Left colon (tissue), 2 donors: ENCODE measurements at places on chromosomes 7 and 10. TPM values are rescaled to one million over a fixed set of nuclear protein-coding genes. Genes with fewer than 3 reads are reported as not detected.

GRCh38 chr10:78065611-78066010, 31.9 kb downstream of the RPS24 start:
- DNase-seq = no peak

DNA sequence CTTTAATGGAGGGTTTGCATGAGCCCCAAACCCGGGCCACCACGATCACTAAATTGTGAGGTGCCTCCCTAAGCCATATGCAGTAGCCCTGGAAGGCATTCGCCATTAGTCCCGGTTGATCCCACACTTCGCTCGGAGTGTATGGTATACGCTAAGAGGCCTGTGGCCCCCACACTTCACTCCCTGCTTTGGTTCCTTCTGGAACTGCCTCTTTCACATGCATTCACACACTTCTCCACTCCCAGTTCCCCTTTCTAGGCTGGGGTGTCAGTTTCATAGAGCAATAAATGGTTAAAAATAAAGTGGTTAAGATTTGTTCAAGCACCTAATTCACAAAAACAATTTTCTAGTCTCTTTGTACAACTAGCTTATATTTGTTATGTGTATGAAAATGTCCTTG, 212.1 kb upstream of the KCND2 start:
- DNase-seq = no peak

- DNase-seq = peak; percentile 82
Observed at GRCh38 chr7:74479066-74479781, 25.5 kb downstream of the GTF2IRD1 start.

The ADCYAP1R1 gene
- total RNA-seq = 0.31 TPM

GRCh38 chr10:43595739-43596298, 10.4 kb upstream of the ZNF485 start:
- no peak for DNase-seq

DNA sequence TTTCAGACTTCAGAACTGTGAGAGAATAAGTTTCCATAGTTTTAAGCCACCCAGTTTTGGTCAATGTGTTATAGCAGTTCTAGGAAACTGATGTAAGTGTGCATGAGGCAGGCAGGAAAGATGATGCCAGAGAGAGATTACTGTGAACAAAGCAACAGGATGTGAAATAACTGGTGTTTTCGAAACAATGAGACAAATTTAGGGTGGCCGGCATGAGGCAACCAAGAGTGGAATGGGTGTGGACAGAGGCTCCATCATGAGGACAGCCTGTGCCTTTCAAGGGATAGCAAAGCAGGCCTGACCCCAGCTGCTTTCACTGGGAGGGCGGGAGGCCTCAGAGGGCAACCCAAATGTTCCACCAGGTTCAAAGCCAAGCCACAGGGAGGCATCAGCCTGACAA, 67.3 kb upstream of the UCN3 start:
- DNase-seq = no peak

- no peak for DNase-seq
Observed at GRCh38 chr10:113020838-113021237, 70.8 kb downstream of the TCF7L2 start.

DNA sequence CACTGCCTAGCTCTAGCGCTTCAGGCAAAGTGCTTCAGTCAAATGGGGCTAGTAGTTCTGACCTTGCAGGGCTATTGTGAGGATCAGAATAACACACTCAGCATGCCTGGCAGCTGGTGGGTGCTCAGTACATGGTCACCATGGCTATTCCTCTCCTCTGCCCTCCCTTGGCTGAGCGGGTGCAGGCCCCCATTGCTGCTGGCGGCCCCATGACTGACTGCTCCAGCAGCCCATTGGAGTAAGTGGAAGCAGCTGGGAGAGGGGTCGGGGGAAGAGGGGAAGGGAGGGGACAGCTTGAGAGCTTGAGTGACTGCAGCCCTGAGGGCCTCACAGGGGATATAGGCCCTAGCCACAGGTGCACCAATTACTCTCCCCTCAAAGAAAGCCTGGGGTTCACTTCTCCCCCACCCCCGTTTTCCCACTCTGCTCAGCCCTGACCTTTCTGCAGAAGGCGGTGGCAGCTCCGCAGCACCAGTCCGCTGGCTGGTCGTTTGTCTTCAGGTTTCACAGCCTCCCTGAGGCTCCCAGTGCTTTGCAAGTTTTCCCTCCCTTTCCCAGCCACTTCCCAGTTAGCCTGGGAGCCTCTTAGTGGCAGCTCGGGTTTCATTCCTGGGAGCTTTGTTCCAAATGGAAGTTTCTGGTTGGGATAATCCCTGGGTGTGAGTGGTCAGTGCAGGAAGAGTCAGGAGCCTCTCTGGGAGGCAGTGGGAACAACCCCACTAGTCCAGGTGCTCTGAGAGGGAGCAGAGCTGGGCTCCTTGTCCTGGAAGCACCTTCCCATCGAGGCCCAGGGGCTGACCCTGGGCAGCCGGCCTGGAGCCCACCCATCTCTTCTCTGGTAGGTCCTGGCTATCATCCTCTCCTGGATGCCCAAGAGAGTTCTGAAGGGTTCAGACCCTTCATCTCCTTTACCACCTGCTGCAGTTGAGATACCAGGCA, 16.3 kb downstream of the FGF8 start:
- no peak for DNase-seq

DNA sequence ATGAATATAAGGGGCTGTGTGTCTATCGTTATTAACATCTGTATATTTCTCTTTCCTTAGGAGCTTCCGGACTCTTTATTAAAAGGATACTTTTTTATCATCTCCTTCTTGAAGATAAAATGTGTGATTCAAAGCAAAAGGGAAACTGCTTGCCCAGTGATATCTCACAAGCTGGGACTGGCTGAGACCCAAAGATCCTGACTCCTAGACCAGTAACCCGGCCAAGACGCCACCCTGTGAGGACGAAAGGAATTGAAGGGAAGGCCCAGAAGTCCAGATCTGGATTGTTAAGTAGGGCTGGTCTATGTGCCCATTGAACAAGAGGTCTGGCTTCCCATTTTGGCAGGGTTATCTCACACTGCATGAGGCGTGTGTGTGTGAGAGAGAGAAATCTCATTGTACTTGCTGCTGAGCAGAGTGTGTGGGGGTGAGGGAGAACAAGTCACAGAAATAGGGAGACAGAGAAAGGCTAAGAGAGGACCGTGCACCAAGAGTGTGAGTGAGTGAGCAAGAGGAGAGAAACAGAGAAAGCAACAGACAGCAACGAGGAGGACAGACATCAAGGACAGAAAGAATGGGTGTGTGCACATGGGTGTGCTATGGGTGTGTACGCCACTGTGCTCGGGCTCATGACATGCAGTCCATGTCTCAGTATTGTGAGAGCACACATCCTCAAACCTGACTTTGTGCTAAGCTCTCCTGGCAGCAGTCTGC, 75.4 kb downstream of the PLXNA4 start:
- DNase-seq = peak; percentile 20

- DNase-seq = no peak
Observed at GRCh38 chr10:18159557-18159956, 19.3 kb downstream of the CACNB2 start.

DNA sequence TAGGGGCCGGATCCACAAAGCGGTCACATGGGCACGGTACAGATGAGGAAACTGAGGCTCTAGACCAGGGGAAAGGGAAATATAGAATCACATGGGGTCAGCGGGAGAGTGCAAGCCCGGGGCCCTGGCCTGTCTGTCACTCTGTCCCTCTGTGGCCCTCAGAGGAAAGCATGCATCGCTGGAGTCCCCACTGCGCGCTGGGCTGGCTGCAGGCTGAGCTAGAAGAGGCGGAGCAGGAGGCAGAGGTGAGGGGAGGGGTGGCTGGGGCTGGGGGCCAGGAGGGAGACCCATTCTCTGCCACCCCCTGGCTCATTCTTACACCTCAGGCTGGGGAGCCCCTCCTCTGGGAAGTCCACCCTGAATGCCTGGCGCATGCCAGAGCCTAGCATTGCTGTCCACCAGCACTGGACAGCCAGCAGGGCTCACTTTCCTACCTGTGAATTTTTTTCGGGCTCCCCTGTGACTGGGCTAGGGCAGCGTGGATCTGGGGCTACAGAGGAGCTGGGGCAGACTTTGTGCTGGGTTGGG, 2.3 kb downstream of the VPS37D start:
- DNase-seq = no peak

DNA sequence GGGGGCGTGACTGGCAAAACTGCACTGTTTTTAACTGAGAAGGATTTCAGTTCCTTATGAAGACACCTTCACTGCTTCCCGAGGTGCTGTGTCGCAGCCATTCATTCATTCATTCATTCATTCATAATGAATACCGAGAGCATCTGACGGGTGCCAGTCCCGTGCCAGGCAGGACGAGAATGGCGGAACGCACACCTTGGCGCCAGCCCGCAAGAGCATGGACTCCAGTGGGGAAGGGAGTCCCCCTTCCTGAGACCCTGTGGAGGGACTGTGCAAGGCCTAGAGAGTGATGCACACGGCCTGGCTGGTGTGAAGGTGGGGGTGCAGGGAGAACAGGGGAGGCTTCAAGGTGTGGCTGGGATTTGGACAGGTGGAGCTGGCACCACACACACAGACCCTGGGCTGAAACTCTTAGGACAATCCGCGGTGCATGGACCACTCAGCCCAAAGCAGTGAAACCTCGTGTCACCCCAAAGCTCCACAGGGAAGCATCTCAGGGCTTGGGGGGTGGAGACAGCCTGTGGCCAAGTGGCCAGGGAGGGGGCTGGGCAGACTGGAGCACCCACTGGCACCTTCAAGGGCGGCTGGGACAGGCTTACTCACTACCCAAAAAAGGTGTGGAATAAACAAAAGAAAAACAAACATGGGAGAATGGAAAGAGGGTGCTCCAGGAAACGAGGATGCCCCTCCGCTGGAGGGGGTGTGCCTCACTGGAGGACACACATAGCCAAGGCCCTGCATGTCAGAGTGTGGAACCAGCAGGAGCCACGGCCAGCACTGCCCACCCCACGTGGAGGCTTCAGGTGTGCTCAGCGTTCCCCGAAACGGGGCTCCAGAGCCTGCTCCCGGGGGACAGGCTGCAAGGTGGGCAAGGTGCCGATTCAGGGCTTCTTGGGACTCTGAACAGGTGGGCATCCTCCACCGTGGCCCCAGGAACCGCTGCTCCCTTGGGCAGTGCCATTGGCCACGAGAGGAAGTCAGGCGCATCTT, 37.7 kb downstream of the EBF3 start:
- no peak for DNase-seq

The MYO3A gene
- 0.08 TPM for total RNA-seq

GRCh38 chr10:5900247-5900646, 10.2 kb downstream of the FBH1 start:
- DNase-seq = no peak

DNA sequence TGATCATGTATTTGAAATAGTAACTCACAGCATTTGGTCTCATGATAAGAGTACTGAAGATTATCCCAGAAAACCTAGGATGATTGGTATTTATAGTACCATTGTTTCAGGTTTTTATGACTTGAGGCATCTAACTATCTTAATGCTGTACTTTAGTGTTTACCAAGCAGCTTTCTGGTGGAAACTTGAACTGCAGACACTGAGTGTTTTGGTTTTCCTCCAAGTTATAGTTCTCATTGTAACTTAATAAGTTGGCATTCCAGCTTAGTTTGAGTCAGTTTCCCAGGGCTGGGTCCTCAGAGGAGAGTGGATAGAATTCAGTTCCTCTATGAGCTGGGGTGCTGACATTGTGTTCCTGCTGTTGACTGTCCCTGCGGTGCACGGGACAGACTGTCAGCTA, 50.4 kb downstream of the SEC23IP start:
- no peak for DNase-seq

The ADAM8 gene
- total RNA-seq = 2.8 TPM

DNA sequence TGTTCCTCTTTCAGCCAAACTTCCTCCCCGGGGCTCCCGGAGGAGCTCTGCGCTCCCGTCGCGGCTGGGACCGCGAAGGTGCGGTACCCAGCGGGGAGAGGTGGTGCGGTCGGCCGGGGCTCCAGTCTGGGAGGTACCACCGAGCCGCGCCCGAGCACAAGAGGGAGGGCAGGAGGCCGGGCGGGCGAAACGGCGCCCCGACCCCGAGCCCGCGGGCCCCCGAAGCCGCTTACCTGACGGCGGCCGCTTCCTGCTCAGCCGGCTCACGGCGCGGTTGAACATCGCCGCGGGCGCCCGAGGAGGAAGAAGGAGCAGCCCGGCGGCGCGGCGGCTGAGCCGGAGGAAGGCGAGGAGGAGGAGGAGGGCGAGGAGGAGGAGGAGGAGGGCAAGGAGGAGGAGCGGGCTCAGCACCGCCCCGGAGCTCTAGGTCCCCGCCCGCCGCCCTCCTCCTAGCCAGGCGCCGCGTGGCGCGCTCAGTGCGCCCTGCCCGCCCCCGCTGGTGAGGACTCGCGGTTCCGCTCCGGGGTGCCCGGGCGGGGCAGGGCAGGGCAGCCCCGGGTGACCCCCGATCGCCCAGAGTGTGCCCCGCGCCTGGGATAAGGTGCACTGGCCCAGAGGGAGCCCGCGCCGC, at the start of gene RGS10:
RGS10 (minus strand) TSS at position 363 of the 631 bp plus-strand sequence; CDS start at position 282, 81 bp downstream.
- peak; percentile 87 for DNase-seq

DNA sequence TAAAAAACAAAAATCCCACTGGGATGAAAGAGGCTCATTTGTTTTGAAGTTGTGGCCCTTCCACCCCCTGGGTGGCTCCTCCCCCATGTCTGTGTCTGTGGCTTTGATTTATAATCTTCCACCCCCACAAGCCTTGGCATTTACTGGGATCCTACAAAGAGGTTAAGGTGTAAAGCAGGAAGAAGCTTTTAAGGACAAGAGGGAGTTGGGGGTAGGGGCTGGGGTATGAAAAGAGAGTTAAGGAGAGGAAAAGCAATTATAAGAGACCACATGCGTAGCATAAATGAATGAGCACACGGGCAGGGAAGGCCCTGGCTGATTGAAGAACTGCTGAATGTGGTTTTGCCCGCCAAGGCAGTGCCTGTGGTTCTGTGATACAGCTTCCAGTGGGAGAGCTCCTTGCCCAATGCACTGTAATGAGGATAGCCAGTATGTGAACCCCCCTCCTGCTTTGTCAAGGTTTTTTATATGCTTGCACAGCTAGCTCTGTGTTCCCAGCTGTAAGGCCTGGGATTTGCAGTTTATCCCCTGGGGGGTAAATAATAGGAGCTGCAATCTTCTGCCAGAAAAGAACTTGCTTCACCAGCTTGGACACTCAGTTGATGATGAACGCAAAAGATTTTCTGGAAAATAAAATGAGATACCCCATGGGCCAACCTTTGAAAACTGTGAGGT, 34.7 kb upstream of the KMT2E start:
- DNase-seq = no peak

The SEMA4G gene
- 170 TPM for total RNA-seq

DNA sequence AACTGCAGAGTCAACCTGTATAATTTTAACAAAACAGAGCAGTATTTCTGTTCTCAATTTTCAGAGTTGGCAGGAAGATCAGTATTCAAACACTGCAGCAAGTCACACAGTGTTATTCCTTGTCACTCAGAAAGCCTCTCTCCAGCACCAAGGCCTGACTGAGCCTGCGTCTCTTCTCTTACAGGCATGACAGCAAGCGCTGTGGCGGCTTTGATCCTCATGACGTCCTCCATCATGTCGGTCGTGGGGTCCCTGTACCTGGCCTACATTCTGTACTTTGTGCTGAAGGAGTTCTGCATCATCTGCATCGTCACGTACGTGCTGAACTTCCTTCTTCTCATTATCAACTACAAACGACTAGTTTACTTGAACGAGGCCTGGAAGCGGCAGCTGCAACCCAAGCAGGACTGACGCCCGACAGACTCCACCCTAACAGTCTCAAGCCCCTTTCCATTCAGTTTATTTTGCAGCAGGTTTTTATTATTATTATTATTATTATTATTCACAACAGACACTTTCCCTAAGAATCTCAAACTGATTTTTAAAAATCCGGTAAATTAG, 28.0 kb downstream of the GUSB start:
- DNase-seq = no peak

GRCh38 chr7:65981965-65982792, at the start of gene GUSB:
Gene GUSB (minus strand): TSS chr7:65982213. CDS start chr7:65982183, 30 bp downstream.
- peak; percentile 96 for DNase-seq
